MV-4-11 (cell line): ENCODE measurements at places on chromosomes 13 and 19.
A peak's percentile ranks its signal among the peaks of the same experiment; 100 is the strongest.

DNA sequence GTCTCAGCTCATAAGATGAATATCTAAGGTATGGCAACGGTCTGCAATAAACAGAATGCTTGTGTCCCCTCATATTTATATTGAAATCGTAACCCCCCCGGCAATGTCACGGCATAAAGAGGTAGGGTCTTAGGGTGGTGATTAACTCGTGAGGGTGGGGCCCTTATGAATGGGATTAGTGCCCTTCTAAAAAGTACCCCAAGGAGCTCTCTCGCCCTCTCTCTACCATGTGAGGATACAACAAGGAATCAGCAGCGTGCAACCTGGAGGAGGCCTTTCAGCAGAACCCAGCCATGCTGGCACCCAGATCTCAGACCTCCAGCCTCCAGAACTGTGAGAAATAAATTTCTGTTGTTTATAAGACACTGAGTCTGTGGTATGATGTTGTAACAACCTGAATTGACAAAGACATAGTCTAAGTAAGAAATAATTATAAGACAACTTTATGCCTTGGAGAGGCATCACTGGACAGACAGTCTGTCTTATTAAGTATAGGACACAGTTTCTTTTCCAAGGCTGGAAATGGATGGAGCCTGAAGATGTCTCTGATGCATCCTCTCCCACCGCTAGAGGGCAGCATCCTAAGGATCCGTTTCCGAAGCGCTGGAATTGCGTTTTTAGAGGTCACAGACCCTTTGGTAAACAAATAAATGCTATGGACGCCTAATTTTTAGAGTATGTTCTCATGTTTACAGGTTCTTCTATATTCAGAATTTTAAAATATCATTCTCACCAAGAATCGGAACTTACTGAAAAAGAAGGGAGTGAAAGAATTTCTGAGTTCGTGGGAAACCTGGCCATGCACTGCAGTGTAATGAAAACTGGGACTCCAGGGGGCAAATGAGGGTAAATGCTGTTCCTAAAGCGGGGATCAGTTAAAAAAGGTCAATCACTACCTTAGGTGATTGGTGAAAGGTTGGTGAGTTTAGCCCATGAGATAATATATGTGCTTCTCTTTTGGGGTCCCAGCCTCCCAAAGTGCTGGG is 13.3 kb upstream of the LEUTX start:
- peak; percentile 18 for DNase-seq

DNA sequence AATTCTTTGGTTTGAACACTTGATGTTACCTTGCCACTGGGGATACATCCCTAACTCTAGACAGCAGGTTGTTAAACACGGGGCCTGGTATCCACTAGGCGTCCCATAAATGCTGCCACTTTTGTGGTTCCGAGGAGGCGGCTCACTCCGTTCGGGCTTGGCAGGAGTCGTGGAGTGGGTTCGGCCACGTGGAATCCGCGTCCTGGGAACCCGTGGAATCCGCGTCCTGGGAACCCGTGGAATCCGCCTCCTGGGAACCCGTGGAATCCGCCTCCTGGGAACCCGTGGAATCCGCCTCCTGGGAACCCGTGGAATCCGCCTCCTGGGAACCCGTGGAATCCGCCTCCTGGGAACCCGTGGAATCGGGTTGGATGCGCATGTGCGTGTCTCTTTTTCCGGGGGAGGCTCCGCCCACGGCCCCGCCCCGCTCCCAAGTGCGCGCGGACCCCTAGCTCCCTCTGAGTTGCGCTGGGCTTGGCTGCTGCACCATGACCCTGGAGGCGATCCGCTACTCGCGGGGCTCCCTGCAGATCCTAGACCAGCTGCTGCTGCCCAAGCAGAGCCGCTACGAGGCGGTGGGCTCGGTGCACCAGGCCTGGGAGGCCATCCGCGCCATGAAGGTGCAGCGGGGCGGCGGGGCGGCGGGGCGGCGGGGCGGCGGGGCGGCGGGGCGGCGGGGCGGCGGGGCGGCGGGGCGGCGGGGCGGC is at the start of gene MRI1:
Gene MRI1, plus strand, starts transcription at position 422 of the 707 bp plus-strand sequence. Its CDS starts 67 bp downstream, at position 489.
- DNase-seq = peak; percentile 69

GRCh38 chr13:99796175-99796819 is 175.3 kb downstream of the ZIC5 start:
- DNase-seq = peak; percentile 50

- DNase-seq = no peak
Observed at GRCh38 chr19:18999016-18999758, 34.1 kb downstream of the SUGP2 start.

DNA sequence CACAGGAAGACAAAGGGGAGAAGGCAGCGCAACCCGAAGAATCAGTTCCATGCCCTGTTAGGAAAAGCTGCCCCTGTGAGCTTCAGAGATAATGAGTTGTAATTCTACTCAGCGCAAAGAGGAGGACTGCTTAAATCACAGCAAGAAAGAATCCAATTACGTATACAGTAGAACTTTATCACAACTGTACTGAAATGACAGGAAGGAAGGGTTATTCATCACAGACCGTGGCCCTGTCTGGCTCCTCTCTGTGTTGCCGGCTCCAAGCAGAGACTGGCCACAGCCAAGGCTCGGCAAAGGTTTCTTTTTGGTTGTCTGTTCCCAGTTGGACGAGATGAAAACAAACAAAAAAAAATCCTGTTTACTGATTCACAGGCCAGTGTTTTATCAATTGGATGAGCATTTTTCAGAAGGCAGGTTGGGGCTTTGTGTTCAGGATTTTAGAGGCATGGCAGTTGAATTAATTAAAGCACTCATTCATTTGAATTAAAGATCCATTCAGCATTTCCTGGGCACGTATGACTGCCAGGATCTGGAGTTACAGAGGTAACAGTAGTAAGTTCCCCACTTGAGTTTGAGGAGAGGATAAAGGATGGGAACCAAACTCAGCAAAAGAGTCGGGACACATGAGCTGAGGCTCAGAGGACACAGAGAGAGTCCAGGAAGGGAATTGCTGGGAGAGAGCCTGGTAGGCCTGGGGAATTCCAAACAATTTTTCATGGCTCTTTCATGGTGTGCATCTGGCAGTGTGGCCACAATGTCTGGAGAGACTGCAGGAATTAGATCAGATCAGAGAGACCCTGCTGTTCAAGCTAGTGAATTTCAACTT is 341.0 kb downstream of the DNAJC15 start:
- DNase-seq = no peak

GRCh38 chr19:35786299-35787160 is 11.2 kb downstream of the ARHGAP33 start:
- DNase-seq = no peak

- DNase-seq = no peak
Observed at GRCh38 chr13:30872276-30872594, 33.8 kb upstream of the MEDAG start.

- no peak for DNase-seq
Observed at GRCh38 chr19:1941146-1942077, at the start of gene CSNK1G2. Gene CSNK1G2, plus strand, starts transcription at chr19:1941172. Its CDS starts 28,601 bp downstream, at chr19:1969773.

DNA sequence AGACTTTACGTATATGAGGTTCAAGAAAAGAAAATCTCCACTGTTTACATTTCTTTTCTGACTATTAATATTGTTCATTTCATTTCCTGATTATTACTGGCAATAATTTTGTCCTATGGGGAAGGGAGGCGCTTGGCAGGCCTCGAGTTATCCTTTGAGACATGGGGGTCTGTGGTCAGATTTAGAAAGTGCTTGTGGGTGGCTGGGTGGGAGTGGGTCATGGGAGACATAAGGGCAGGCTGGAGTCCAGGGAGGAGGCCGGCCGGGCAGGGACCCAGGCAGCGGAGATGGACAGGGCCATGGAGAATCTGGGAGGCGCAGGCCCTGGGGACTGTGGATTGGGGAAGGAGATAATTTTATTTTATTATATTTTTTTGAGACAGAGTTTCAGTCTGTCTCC is 40.1 kb downstream of the LTBP4 start:
- no peak for DNase-seq

GRCh38 chr13:99320693-99321481 is 13.7 kb upstream of the GPR183 start:
- DNase-seq = peak; percentile 86

DNA sequence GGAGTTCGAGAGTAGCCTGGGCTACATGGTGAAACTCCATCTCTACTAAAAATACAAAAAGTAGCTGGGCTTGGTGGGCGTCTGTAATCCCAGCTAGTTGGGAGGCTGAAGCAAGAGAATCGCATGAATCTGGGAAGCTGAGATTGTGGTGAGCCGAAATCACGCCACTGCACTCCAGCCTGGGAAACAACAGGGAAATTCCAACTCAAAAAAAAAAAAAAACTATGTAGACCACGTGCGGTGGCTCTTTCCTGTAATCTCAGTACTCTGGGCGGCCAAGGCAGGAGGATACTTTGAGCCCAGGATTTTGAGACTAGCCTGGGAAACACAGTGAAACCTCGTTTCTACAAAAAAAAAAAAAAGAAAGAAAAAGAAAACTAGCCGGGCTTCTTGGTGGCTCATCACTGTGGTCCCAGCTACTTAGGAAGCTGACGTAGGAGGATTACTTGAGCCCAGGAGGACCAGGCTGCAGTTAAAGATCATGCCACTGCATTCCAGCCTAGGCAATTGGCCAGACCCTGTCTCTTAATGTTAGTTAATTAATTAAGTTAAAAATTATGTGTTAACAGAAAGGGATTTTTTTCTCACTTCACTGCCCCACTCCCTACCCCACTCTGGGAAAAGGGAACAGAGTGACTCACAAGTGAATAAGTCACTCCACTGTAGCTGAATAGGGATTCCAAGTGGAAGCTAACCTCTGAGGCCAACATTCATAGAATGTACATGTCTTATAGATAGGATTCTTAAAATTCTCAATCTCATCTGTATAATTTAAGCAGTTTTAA is 2.2 kb downstream of the ZNF83 start:
- DNase-seq = no peak

DNA sequence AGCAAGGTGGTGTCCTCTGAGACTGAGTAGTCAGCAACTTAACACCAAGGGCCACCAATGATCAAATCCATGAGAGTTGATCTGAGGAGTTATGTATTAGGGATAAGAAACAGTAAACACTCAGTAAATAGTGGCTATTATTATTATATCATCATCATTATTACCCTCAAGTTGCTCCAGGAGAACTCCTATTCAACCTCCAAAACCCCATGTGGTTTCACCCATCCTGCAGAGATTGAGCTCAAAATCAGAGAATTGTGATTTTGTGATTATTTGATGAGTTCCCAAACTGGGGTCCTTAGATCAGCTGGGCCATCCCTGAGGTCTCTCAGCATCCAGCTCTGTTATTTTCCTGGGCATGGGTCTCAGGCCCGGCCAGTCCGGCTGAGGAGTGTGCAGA is 3.5 kb upstream of the CGB7 start:
- no peak for DNase-seq

DNA sequence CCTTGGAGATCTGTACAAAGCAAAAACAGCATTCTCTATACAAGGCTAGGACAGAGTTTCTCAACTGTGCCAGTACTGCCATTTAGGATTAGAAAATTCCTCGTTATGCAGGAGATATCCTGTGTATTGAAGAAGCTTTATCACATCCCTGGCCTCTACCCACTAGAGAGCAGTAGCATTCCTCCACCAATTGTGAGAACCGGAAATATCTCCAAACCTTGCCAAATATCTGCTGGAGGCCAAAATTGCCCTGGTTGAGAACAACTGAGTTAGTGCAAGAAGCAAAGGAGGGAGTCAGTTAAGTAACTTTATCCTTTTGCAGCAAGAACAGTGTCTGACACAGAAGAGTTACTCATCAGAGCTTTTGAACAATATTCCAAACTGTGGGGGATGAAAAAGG is 16.2 kb upstream of the FREM2 start:
- no peak for DNase-seq

- peak; percentile 33 for DNase-seq
Observed at GRCh38 chr19:43527860-43528622, 1.0 kb upstream of the ETHE1 start.

GRCh38 chr19:7427944-7428343 is 60.9 kb downstream of the PEX11G start:
- no peak for DNase-seq

DNA sequence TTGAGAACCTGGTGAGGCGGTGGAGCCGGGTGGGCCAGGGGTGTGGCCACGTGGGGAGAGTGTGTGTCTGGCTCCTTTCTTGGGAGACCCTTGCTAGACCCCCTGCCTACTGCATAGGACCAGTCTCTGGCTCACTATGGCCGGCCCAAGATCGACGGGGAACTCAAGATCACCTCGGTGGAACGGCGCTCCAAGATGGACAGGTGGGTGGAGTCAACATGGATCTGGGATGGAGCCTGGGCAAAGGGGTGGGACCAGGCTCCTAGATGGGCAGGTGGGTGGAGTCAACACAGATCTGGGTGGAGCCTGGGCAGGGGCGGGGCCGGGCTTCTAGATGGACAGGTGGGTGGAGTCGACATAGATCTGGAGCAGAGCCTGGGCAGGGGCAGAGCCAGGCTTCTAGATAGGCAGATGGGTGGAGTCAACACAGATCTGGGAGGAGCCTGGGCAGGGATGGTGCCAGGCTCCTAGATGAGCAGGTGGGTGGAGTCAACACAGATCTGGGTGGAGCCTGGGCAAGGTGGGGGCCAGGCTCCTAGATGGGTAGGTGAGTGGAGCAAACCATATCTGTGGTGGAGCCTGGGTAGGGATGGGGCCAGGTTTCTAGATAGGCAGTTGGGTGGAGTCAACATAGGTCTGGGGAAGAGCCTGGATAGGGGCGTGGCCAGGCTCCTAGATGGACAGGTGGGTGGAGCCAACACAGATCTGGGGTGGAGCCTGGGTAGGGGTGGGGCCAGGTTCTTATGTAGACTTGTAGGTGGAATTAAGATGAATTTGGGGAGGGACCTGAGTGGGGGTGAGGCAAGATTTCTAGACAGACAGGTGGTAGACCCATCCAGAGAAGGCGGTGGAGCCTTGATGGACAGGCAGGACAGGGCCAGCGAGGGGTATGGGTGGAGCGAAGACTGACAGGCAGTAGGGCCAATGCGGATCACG is 56.5 kb downstream of the VAV1 start:
- DNase-seq = peak; percentile 70

DNA sequence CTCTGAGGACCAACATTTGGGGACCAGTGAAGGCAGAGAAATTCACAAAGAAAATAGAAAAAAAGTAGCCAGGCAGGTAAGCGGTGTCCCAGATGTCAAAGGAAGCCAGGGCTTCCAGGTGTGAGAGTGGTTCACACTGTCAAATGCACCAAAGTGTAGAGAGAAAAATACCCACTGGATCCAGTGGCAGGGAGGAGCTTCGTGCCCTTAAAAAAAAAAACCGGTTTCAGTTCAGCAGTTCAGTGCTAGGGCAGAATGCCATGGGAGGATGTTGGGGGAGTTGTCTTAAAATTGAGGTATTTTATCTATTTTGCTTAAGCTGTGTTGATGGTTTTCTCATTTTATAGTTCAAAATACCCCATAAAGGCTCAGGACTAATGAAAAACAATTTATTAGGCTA is 47.8 kb upstream of the C1QTNF9 start:
- peak; percentile 14 for DNase-seq

DNA sequence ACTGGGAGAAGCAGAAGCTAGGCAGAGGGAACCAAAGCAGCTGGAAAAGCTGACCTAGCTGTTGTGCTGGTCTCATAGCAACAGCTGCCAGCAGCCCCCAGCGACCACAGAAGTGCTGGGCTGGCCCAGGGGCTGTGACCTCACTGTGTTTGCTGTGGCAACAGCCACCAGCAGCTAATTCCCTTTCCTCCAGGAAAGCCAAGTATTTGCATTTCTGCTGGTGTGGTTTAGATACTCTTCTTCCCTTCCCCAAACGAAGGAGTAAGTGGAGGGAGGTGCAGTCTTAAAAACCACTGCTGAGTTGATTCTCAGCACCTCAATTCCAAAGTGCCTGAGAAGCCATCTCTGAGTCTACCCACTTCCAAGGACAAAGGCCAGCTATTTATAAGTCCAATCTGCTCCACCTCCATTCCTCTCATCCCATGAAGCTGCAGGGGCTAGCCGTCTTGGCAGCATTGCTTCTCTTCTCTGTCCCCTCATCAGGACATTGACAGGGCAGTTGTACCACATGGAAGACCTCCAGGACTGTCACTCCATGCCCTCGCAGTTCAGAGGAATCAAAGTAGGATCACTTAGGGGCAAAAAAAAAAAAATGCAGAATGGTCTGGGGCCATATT is 11.5 kb upstream of the CCDC97 start:
- peak; percentile 95 for DNase-seq
